Osteoblast (primary cell): ENCODE measurements at places on chromosomes 13 and 19.

- DNase-seq, result peak; percentile 70
These were observed 5.7 kb downstream of the ZNF653 start for GRCh38 chr19:11499890-11500420.

GRCh38 chr13:110113284-110113764, 193.6 kb downstream of the COL4A1 start:
- DNase-seq, result peak; percentile 94

DNA sequence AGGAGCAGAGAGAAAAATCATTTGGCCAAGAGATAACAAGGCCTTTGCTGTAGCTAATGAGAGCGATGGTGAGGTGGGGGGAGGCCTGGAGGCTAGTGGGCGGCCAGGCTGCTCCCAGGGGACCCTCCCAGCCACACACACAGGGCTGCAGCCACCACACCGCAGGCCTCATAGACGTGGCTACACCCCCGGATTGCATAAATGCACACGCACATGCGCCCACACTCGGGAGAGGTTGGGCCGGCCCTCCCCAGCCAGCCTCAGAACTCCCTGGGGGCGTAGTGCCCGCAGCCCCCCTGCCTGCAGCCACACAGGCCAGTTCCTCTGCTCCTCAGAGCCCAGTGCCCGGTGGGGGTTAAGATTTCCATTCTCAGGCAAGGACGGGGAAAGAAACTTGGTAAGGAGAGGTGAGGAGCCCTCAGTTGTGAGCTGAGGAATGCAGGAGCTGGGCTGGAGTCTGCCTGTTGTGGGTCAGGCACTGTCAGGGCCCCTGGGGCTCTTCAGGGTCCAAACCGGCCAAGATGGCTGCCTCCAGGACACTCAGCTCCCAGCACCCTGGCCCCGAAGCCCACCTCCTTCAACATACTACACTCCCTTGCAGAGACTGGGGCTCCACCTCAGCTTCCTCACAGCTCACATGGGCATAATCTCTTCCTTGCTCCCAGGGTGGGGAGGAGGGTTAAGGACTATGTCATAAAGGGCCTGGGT, 8.0 kb downstream of the PTH2 start:
- peak; percentile 97 for DNase-seq

- no peak for DNase-seq
These were observed 47.6 kb downstream of the N4BP2L2 start for GRCh38 chr13:32491028-32491427.

- DNase-seq, result no peak
These were observed 26.4 kb upstream of the IGFL1 start for GRCh38 chr19:46202872-46203860.

GRCh38 chr19:12796146-12797071, 5.1 kb downstream of the JUNB start:
- DNase-seq, result peak; percentile 98

DNA sequence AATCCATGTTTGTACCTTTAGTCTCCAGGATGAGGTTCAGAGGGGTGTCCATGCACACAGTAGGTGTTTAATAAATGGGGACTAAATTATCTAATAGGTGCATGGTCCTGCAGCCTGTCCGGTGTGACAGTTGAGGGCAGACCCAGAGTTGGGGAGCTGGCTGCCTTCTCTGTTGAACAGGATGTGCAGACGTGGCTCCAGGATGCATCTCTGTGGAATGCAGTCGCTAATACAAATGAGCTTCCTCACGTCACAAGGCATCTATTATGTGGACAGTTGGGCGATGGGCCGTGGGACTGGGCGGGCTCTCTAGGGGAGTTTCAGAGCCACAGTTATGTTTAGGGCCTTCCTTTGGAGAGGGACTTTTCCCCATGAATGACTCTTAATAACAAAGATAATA, 71.0 kb downstream of the SIPA1L3 start:
- no peak for DNase-seq

DNA sequence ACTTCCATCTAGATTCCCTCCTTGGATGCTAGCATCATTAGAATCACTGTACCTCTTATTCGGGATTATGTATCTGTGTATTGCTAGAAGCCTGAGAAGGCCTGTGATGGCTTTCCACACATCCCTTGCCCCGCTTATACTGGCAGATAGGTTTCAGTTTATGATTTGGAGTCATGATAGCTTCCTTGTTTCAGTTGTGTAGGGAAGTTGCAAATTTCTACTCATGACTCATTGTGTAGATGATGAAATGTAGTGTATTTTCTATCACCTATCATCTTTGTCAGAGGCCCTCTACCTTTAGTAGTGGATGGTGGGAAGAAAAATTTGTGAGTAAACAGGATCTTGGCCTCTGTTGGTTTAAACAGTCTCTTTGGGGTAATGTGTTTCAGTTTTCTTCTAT, 165.2 kb downstream of the GGACT start:
- DNase-seq, result no peak

DNA sequence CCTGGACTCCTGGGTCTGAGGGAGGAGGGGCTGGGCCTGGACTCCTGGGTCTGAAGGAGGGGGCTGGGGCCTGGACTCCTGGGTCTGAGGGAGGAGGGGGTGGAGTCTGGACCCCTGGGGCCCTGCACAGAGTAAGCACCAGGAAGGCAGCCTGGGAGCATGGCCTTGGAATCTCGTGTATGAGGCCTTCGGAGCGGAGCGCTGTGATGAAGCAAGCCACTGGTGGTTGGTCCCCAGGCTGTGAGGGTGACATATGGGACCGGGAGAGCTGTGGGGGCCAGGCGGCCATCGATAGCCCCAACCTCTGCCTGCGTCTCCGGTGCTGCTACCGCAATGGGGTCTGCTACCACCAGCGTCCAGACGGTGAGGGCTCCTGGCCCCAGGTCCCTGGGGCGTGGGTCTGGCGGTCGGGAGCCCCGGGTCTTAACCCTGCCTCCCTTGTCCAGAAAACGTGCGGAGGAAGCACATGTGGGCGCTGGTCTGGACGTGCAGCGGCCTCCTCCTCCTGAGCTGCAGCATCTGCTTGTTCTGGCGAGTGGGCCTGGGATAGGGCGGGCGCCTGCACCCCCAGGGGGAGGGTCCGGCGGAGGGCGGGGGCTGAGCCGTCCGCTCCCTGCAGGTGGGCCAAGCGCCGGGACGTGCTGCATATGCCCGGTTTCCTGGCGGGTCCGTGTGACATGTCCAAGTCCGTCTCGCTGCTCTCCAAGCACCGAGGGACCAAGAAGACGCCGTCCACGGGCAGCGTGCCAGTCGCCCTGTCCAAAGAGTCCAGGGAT, 918 bp downstream of the TMEM190 start:
- DNase-seq, result no peak

DNA sequence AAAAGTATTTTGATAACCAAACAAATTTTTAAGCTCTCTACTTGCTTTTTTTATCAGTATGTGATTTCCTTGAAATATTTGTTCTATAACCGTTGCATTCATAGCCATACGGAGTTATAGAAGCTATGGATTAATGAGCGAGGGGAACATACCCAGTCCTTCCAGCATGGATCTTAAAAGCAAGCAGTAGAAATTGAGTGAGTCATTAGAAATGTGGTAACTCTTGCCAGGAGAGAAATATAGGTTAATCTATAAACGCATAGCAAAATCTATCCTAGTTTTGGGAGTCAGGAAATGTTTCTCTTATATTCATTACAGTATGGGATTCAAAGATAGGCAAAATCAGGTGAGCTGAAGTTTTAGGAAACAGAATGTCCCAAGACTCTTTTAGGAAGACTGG, 507.4 kb downstream of the DACH1 start:
- DNase-seq, result no peak

GRCh38 chr19:6271721-6272410, 7.9 kb downstream of the MLLT1 start:
- DNase-seq, result peak; percentile 92

DNA sequence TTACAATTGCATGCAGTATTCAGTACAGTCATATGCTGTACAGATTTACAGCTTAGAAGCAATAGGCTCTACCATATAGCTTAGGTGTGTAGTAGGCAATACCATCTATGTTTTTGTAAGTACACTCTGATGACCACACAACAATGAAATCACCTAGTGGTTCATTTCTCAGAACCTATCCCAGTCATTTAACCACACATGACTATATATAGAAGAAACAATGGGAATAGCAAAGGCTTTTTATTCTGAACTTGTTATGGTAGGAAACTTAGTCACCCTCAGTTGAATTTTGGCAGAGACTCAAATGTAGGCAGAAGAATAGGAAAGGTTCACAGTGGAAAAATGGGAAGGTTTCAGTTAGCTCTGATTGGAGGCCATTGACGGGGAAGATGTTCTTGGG, 1075.1 kb upstream of the MIR17HG start:
- DNase-seq, result no peak

- no peak for DNase-seq
These were observed 4.0 kb upstream of the ZNF57 start for GRCh38 chr19:2896694-2897093.

- no peak for DNase-seq
These were observed 415.9 kb downstream of the FGF9 start for GRCh38 chr13:22086597-22087330.

GRCh38 chr13:28475916-28476725, 18.8 kb downstream of the FLT1 start:
- no peak for DNase-seq

GRCh38 chr19:54179262-54179852, 6.4 kb upstream of the TMC4 start:
- DNase-seq, result peak; percentile 74

- no peak for DNase-seq
These were observed 115.4 kb upstream of the TMTC4 start for GRCh38 chr13:100789968-100790367.

- no peak for DNase-seq
These were observed 13.3 kb downstream of the COL4A1 start for GRCh38 chr13:110293649-110294048.

GRCh38 chr19:48578891-48579290, 26.9 kb downstream of the SULT2B1 start:
- peak; percentile 29 for DNase-seq
